NCI-H524 treated with DMSO at 0.1 percent for 48 hours (cell line): ENCODE measurements at places on chromosomes 2 and 18.

- DNase-seq: no peak
Measured at GRCh38 chr2:64295326-64296139, 151.3 kb upstream of the PELI1 start.

DNA sequence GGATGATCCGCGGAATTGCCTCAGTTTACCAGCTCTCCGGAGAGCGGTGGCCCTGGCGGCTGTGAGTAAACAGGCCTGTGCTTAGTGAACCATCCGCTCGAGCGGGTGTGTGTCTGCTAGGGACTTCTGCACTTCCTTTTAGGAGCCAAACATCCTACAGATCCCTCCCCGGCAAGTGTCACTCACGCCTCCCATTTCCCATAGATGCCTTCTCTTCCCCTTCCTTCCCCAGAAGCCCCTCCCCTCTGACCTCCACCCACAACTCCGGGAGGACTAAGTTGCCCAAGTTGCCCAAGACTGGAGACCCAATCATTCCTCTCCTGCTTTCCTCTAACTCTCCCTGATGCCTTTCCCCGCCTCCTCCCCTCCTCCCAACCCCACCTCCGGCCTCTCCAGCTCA lies 2.9 kb downstream of the C1QL2 start:
- DNase-seq: no peak

- DNase-seq: peak; percentile 37
Measured at GRCh38 chr2:235545339-235546150, 51.7 kb downstream of the AGAP1 start.

DNA sequence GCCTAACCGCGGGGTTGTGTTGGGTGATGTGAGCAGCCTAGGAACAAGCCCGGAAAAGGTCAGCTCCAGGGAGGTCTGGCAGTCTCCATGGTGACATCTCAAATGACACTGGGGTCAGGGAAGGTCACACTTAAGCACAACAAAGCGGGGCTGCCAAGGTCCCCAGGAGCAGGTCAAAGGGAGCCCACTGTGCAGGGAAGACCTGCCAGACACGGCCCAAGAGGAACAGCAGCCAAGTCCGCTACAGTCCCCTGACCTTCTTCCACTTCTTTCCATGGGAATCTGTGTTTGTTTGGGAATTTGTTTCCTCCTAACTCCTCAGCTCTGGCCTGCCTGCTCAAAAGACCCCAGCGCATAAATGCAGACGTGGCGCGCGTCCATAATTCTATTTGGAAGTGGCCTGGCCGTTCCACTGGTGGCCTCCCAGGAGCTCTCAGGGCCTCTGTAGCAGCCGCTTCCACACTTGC lies 232.1 kb upstream of the COPS8 start:
- no peak for DNase-seq

- no peak for DNase-seq
Measured at GRCh38 chr2:102313471-102313870, 2.1 kb downstream of the IL1RL1 start.

DNA sequence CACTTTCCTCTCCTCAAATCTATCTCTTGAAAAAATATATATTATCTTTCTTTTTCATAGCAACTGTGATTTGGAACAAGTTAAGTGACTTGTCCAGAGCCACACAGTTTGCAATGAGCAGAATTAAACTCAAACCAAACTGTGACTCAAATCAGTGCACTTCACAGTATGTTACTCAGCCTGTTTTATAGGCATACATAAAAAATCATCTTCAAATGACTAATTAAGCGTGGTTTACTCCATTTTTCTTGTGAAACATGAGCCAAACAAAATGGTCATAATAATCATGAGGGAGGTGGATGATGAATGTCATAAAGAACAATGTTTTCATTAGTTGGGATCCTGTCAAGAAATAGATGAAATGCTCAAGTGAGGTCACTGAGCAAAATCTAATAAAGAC lies 6.1 kb upstream of the CCDC178 start:
- no peak for DNase-seq

- DNase-seq: no peak
Measured at GRCh38 chr2:191835100-191835499, 11.8 kb downstream of the CAVIN2 start.

DNA sequence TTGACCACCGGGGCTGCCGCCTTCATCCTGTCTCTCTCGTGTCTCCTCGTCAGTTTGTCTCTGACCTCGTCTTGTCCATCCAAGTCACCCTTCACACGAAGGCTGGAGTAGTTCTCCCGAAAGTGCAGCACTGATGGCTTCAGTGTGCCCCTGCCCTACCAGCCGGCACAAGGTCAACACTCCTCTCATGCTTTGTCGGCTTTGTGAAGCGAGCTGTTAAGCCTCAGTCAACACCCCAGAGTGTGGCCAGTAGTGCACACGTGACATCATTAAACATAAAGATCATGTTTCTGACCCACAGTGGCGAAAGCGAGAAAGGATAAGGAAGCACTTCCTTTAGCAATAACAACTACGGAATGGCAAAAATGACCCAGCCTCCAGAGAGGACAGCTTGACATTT lies 23.2 kb downstream of the ACKR3 start:
- DNase-seq: no peak

- DNase-seq: no peak
Measured at GRCh38 chr18:30288662-30289414, 753.7 kb downstream of the DSC3 start.
